Right ventricle myocardium superior (tissue), 1 donor: ENCODE measurements at places on chromosomes 4 and X.
A peak's percentile ranks its signal among the peaks of the same experiment; 100 is the strongest.

DNA sequence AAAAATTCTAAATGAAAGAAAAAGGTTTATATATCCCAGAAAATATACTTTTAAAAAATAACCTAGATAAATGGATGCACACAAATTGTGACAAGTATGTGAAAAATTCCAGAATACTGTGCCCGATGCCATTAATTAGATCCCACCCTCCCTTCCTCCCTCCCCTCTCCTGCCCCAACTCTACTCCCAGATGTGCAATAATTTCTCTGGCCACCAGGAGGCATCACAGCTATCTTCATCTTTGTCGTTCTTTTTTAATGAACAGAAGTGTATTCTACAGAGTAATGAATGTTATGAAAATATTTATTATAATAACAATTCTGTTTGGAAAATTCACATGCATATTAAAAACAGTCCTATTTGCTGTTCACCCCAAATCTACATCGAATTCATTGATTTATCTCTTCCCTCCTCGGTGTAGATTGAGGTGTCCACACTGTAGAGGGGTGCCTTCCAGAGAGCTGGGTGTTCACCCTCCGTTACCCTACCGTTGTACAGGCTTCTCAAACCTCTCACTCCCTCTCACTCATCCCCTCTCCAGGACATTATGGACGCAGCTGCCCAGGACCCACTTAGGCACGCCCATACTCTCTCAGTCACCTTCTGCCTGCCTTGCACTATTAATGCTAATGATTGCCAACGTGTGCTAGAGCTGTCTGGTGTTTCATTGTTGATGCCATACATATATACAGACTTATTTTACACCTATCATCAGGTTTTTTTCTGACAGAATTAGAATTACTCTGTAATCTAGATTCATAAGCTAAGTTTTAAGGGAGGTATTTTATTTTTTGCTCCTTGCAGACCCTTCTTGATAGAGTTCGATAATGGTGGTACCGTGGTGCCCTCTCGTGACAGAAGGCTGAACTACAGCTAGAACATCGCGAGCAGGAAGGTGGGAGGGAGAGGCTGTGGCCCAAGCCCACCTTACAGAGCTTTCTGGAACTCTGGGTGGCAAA is 14.1 kb downstream of the RAB40AL start:
- DNase-seq = peak; percentile 42

- DNase-seq = no peak
Observed at GRCh38 chr4:1910643-1911042, 39.5 kb downstream of the NSD2 start.

DNA sequence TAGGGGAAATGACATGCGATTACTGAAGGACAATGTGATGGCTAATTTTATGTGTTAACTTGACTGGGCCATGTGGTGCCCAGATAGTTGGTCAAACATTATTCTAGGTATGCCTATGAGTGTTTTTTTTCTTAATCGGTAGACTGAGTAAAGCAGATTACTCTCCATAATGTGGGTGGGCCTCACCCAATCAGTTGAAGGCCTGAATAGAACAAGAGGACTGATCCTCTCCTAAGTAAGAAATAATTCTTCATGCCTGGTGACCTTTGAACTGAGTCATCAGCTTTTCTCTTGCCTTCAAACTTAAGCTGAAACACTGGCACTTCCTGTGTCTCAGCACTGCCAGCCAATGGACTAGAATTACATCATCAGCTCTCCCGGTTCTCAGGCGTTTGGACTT is 164.0 kb upstream of the FGF13 start:
- no peak for DNase-seq

DNA sequence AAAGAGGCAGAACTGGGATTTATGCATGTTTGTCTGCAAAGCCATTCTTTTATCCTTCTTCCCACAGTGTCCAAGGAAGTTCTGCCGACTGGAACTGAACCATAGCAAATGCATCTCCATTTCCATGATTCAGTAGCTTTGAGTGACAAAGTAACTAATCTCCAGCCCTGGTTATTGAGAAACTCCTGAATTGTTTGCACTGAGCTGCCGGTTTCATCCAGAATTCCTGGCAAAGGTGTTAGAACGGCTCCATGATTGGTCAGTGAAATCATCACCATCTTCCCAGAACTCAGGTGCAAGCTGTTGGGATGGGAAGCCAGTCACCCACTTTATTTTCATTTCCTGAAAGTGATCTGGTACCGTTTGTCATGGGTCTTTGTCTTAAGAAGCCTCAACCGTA is 47.0 kb upstream of the SLC34A2 start:
- DNase-seq = no peak

GRCh38 chr4:26384380-26385057 is 63.7 kb downstream of the RBPJ start:
- no peak for DNase-seq

DNA sequence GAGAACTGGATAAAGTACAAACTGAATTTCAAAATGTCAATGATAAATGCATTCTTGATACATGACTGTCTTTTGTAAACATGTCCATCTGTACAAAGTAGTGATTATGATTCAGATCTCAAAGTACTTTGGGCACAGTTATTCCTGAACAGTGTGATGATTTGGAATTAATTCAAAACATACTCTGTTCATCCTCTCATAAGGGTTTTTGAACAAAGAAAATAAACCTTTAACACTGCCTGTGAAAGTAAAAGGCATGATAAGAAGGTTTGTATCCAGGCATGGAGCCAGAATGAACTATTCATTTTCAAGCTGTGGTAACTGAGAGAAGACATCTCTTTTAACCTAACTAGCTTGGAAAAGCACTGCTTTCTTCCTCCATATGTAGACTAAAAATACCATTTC is 883 bp upstream of the KLHL4 start:
- DNase-seq = no peak

DNA sequence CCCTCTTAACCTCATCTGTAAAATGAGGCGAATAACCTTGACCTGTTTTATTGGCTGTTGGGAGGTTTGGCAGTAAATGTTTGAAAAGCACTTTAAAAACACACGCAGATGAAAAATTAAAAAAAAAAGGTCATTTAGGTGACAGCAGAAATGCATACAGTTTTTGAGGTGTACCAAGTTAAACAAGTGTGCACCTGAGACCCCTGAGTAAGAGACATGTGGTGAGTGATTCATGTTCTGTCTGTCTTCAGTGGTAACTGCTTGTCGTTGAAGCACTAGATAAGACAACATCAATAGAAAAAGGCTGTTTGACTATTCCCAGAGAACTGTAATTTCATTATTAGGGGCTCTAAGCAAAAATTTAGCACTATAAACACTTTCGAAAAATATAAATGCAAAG is 608.4 kb upstream of the PITX2 start:
- no peak for DNase-seq

DNA sequence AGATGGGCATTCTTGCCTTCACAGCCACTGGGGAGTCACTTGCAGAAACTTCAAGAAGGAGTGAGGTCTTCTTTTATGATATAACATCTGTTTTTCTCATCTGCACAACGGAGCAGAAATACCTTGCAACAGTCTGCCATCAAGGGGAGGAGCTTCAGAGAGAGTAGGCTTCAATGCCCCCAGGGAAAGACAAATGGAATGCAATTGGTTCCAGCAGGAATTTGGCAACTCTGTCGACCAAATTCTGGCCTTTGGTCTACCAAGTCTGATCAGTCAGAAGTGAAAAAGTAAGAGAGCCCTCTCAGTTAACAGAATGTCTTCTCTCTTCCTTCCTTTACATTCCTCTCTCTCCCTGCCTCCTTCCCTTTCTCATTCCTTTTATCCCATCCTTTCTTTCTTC is 229.3 kb downstream of the IDS start:
- no peak for DNase-seq

GRCh38 chr4:71094201-71094600 is 100.8 kb downstream of the DCK start:
- DNase-seq = no peak

- no peak for DNase-seq
Observed at GRCh38 chr4:17670423-17670822, 56.0 kb downstream of the MED28 start.

DNA sequence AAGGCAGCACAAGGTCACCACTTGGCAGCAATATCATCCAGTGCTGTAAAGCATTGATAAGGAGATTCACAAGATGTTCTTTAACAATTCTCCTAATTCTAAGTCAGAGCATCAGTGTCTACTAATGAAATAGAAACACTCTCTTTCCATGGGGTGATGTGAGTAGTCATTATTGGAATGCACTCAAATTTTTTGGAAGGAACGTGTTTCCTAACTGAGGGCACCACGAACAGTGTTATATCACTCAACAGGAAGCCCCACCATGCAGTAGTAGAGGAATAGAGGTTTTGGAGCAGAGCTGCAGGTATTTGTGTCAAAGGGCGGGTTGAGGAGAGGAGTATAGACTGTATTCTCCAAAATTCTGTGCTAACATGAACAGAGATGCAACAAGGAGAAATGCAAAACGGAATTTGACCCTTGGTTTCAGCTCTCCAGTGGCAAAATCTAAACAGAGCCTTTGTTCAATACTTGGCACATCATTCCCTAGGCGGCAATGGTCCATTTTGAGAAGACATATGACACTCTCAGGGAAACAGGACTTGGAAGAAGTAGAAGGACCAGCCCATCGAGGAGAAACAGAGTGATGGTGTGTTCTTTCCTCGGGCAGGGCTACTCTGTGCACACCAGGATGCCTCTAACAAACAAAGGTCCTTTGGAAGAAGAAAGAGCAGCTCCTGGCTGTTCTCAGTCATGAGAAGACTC is 98.9 kb downstream of the CPEB2 start:
- no peak for DNase-seq

DNA sequence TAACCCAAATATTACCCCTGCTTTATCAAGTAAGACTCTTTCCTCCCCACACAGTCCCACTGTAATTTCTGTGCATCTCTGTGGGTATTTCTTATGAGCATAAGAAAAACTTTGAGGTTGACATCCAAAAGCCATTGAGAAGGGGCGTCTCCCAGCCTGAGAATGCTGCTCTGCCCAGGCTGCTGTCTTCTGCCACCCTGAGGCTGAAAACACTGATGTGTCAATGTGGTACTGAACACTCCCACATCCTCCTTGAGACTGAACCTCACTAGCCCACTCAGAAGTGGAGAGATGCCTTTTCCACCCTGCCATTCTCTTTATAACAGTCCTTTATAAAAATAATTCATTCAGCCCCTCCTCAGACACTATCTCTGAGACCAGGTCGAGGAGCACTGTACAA is 120.8 kb downstream of the SMIM20 start:
- DNase-seq = no peak

DNA sequence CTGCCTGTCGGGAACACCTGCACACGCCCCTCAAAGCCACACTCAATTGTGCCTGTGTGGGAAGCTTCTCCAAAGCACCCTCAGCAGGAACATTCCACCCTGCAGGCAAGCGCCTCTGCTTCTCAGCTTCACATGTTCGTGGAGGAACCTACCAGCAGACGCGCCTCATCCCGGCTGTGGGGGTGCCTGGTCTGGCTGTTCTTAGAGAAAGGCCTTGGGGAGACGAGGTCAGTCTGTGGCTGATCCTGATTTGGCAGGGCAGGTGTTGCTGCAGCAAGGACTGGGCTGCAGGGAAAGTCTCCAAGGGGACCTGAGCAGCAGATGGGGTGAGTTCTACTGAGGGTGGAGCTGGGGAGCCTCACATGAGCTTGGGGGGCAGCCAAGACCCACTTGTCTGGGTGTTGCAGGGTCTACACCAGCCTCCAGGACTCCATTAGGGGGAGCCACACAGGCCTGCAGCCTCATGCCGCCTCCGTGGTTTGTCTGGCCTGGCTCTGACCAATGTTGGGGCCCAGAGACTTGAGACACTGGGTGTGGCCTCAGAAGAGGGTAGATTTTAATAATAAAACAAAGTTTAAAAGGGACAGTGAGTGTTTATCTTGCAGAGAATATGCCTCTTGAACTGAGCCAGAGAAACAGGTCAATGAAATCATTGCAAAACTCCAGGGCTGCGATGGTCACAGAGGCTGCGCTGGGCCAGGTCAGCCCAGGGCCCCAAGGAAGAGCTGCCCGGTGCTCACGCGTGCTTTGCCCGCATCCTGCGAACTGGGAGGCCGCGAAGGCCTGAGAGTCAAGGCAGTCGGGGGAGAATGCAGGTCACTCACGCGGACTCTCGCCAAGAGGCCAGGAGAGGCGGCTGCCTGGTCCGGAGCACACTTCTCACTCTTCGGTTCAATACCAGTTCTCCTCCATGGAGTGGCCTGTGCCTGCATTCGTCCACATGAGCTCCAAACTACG is 21.1 kb downstream of the RNF212 start:
- DNase-seq = no peak

DNA sequence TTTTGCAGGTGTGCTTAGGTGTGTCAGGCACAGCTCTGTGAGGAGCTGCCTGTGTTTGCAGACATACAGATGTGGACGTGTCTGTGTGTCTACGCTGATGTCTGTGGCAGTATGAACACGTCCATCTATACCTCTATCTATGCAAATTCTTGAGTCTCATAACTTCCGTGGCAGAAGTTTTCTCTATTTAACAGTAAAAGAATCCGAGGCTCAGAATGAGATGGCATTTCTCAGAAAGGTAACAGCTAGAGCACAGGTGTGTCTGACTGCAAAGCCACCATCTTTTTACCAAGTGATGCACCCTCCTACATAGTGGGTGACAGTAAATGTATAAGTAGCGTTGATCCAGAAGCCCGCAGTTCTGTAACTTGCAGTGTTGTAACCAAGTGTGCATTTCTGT is 39.9 kb upstream of the CYP4V2 start:
- no peak for DNase-seq

GRCh38 chr4:38601244-38601915 is 62.6 kb upstream of the KLF3 start:
- no peak for DNase-seq

- no peak for DNase-seq
Observed at GRCh38 chrX:117898226-117898625, 218.4 kb downstream of the KLHL13 start.

DNA sequence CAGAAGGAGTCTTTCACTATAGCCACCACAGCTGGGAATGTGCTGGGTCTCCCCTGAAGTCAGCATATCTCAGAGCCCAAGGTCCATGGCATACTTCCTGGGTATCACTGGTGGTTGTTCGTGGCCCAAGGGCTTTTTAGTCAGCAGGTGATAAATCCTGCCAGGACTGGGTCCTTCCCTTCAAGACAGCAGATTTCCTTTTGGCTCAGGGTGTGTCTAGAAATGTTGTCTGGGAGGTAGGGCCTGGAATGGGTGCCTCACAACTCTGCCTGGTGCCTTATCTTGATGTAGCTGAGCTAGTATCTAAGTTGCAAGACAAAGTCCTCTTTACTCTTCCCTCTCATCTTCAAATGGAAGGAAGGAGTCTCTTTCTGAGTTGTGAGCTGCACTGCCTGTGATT is 102.4 kb upstream of the TMLHE start:
- no peak for DNase-seq

DNA sequence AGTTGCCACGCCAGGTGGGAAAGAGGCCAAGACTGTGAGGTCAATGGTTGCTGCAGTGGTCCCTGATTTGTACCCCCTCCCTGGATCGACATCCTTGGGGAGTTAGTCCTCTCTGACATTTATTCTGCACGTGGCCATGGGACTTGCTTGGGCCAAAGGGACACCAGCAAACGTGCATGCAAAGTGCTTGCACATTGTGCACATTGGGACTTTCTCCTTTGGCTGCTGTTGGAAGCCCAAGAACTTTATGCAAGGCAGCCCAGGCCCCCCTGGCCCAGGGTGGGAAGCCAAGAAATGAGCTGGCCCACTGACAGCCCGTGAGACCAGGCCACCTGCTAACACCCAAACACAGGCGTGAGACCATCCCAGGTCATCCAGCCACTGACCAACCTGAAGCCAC is 38.1 kb downstream of the SLC2A9 start:
- no peak for DNase-seq
